ENCODE measurements at places on chromosomes 2 and 18. TPM values are rescaled to one million over a fixed set of nuclear protein-coding genes. Genes with fewer than 3 reads are reported as not detected.

DNA sequence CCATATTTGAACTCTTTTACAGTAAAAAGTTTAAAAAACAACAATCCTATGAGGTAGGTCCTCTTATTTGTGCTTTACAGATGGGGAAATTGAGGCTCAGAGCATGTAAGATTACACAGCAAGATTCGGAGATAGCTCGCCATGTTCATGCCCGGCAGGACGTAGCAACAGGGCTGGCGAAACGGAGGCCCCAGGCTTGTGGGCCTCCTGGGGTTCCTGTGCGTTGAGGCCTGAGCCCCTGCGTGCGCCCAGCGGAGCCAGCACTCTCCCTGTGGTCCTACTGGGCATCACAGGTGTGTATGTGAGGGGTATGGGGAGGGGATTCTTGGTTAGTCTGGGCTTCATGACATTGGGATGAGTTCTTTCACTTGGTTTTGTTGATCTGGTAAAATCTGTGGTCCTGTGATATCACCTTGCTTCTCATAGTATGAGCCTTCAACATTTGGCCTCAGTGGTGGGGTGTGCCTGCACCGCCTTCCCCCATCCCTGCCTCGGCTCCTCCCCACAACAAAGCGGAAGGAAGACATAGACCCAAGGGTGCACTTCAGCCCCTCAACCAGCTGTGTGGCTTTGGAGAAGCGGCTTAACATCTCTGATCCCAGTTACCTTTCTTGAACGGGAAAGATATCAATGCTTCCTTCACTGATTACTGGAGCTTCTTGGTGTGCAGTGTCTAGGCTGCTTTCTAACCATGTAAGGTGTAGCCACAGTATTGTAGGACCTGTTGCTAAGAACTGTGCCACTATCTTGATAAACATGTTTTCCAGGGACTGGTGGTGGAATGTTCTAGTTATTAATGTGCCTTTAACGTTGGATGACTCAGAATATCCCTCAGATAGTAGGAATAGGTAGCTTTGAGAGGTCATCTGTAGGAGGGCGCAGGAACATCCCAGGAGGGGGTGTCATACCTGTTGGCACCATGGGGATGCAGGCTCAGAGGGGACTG lies 37.2 kb downstream of the HPCAL1 start:
- peak; percentile 38 for DNase-seq

- DNase-seq, result no peak
Measured at GRCh38 chr2:64318476-64318748, 135.6 kb upstream of the LGALSL start.

- no peak for DNase-seq
Measured at GRCh38 chr2:215191477-215191876, 53.1 kb upstream of the ABCA12 start.

DNA sequence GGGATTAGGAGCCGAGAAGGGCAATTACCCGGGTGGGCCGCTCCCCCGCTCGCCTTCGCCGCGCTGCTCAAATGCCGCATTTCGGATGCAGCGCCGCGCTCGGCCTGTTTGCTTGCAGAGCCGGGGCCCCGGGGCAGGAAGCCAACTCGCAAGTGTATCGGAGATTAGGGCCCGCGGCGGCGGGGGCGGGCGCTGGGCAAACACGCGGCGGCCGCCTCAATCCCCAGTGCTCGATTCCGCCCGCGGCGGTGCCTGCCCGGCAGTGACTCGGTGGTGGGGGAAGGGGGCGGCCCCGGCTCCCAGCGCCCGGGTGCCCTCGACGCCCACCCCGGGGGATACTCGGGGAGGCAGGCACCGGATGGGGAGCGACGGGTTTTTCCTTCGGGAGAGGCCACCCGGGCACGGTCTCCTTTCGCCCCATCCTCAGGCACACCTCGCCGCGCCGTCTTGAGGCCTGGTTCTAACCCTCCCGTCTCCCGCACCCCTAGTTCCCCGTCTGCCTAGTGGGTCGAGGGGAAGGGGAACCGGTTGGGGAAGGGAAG lies 26.6 kb upstream of the NOTO start:
- peak; percentile 79 for DNase-seq

GRCh38 chr2:220036431-220036830 lies 409.0 kb downstream of the SLC4A3 start:
- no peak for DNase-seq

- DNase-seq, result no peak
Measured at GRCh38 chr2:218776488-218776887, 5.5 kb upstream of the CYP27A1 start.

Gene PLEK
- total RNA-seq, result 4.5 TPM

Gene FAM210A
- 30.2 TPM for total RNA-seq

Gene ZNF804A
- not detected for total RNA-seq

Gene C2orf68
- total RNA-seq, result 38.9 TPM

All from activated CD8-positive, alpha-beta T cell treated with anti-CD3 and anti-CD28 coated beads, Interleukin-2, amount 10 ng/mL, durations not matched to agents 7 days and 5 days (primary cell).